Cortex of kidney (tissue), 1 donor: ENCODE measurements at places on chromosomes 12 and 14.

DNA sequence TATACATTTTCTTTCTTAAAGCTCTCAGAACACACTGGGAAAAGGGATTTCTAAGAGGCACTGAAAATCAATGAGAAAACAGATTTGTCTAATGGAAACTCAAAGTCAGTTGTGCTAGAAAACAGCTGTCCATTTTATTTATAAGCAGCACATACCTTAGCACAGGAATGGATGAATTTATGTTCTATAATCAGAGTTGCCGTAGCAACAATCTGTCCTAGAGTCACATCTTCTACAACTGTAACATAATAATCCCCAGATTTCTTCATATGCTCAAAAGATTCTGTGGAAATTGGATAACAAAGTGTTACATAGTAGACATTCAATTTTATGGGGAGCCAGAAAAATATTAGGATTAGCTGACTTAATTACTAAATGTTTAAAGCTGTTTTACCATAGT is 9.8 kb downstream of the GNPNAT1 start:
- no peak for DNase-seq

- no peak for DNase-seq
These were observed 72.6 kb downstream of the NUAK1 start for GRCh38 chr12:106066051-106066705.

DNA sequence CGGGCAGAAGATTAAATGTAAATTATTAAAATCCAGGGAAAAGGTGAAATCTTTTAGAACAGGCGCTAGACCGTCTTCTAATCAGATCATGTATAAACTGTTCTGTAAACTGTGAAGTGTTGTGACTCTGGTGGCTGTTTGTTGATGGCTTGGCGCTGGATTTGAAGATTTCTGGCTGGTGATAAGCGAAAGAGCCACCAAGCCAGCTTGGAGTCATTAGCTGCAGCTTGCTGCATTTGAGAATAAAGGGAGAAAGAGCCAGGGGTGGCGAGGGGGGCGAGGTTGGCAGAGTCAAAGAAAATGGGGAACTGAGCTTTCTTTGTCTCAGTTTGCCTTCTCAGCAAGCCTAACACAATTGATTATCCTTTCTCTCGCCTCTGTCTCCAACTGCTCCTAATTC is 8.0 kb downstream of the SYNDIG1L start:
- DNase-seq, result no peak

GRCh38 chr14:52272375-52272774 is 4.9 kb downstream of the PTGDR start:
- no peak for DNase-seq

DNA sequence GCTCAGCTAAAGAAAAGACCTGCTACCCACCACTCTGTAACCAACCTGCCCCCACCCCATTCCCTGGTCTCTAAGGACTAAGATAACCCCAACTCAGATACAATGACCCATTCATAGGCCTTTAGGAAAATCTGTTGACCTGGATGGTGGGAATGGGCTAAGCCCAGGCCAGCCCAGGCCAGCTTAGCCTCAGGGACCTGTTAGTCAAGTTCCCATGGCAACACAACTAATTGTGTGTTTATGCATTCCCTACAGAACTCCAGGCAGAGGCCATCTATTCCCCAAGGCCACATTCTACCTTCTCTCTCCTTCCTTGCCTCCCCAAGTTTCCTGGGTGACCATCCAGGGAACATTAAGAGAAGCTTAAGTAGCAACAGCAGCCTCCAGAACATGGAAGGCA is 16.1 kb upstream of the KRT8 start:
- DNase-seq, result no peak

GRCh38 chr12:115158816-115159215 is 474.8 kb upstream of the TBX3 start:
- no peak for DNase-seq

GRCh38 chr12:23950775-23951451 is 1.4 kb upstream of the SOX5 start:
- no peak for DNase-seq

DNA sequence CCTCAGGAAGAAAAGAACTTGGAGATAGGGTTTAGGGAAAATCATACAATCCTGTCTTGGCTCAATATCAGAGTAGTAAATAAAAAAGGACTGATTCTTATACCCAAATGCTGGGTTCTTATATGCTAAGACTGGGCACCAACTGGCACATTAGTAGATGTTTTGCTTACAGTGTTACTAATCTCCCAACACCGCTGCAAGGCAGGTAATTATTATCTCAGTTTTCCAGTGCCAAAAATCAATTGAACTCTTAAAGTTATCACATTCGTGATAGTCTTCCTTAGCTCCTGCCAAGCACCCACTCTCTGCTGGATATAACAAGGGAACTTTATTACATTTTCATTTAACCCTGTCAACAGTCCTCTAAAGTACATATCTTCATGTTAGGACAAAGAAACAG is 25.0 kb upstream of the HIGD1C start:
- no peak for DNase-seq

GRCh38 chr14:86787717-86788116 is 1205.3 kb downstream of the GALC start:
- DNase-seq, result no peak

DNA sequence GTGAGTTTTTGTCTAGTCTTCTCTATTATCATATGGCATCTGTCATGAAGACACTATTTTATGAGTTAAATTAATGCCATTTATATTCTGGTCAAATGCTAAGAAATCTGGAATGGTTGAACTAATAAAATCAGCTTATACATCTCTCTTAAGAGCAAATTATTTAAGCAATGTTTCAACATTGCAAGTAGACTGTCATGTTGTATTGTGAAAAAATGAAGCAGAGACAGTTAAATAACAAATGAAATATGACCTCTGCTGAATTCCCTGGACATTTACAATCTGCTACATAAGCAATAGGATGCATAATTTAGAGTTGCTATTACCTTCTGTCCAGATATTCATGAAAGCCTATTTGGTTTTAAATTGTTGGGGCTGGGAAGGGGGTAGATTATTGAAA is 30.6 kb downstream of the NAV3 start:
- DNase-seq, result no peak
